ENCODE measurements at places on chromosomes 7 and 10.

- DNase-seq, result no peak
Observed at GRCh38 chr7:46318276-46318675, 397.2 kb upstream of the IGFBP3 start.

GRCh38 chr10:24751716-24752115 lies 28.0 kb upstream of the ARHGAP21 start:
- DNase-seq, result no peak

DNA sequence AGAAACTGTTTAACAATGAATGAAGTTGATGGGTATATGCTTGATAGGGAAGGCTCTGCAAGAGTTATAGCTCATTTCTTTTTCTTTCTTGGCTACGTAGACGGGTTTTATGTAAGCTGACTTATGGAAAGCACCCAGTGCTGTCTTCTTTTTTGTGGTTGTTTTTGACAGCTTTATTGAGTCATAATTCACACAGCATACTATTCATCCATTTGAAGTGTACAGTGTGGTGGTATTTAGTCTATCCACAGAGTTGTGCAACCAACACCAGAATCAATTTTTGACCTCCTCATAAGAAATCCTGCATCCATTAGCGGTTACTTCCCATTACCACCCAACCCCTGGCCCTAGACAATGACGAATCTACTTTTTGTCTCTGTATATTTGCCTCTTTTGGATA lies 240.6 kb upstream of the KIAA1217 start:
- DNase-seq, result no peak

DNA sequence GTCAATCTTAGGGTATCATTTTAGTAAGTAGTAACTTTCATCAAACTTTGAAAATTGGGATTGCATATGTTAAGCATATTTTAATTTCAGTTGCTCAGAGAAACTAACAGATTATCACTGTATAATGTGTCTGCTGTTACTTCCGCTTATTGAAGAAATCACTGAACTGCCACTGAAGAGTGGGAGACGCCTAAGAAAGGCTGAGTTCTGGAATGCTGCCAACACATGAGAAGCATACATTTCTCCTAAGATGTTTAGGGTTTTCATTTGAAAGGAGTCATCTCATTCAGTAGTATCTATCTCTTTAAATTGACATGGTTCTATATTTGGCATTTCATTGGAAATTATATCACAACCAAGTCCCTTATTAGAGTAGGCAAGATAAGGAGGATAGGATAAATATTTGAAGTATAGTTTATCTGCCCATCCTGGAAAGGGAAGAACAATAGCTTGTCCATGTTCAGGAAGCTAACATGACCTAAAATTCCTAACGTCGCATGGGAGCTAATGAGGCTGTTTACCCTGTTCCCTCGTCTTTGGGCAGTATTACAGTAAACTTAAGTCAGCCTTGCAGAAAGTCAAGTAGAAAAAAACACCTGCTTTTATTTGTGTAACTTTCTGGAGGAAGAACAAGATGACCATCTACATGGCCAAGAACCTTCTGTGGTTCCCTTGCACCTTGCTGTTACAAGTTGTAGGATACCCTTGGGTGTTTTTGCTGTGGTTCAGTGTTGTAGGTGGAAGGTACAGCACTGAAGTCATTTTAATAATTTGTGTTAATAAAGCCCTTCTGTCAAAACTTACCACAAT lies 67.3 kb downstream of the NHLRC2 start:
- no peak for DNase-seq

DNA sequence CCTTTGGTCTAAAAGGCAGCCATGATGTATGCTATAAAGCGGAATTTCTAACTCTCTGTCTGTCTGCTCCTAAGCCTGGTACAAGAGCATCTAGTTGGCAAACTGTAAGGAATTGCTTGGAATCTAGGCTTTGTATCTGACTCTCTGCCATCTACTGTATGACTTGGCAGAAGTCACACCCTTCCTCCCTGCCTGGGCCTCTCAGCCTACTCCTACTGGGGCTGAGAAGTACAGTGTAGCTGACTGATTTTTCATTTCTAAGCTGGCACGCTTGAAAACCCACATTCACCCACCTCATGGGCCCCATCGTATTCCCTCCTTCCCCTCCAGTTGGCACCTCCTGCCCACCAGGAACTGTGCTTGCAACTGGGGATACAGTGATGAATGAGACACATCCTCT lies 435.2 kb downstream of the PLXNA4 start:
- no peak for DNase-seq

DNA sequence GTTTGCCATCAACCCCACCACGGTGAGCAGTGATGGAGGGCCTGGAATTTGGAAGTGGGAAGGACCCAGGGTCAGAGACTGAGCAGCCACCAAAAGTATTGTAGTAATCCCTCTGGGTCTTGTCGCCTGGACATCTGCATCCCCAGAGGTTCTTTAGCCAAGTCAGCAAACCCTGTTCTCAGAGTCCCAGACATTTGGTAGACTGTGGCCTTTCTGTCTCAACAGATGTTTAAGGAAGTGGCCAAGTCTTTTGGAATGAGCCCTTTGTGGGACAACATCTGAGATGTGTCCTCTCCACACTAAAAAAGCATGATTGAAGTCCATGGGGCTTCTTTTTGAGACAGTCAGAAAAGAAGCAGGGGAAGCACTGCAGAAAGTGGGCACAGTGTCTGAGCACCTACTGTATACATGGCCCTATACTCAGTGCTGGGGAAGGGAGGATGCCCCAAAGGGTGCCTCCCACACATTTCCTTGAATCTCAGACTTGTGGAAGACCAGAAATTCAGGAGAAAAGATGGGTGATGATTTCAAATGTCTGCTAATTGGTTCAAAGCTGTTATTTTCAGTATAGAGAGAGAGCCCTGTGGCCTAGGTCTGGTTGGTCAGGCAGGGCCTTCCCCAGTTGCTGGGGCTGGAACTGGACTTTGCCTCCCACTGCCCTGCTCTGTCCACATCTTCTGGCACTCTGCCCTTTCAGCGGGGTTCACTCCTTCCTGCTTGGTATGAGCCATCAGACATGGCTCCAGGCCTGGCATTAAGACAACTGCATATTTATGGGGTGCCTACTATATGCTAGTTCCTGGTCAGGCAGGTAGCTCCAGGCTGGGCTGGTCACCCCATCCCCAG lies 26.5 kb upstream of the VSIR start:
- no peak for DNase-seq

DNA sequence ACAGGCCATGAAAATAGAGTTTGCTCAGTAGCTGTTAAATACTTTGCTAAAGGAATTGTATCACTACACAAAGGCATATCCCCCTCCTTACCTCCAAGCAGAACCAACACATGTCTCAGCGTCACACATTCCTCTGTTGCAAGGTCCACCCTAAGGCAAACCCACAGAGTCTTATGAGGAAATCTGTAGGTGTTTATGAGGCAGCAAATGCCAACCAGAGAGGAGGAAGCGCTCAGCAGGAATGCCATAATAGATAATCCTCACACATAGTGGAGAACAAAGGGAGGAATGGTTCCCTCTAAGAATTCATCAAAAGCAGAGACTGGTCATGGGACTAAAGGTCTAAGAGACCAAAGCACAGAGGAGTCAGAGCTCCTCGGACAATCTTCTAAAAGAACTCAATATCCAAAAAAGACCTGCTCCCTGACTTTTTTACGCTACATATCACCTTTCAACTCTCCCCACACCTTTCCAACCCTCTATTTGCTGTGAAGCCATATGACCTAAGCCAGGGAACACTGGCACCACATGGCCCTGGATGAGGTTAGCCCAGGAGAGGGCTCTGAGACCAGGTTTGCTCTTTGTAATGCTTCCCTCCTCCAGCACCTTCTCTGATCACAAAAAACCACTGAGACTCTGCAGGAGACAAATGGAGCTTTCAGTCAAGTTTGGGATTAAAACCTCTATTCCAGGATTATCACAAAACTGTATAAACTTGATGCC lies 7.3 kb downstream of the SLC25A13 start:
- no peak for DNase-seq

- DNase-seq, result no peak
Observed at GRCh38 chr10:50540826-50541122, 83.0 kb downstream of the SGMS1 start.

- DNase-seq, result no peak
Observed at GRCh38 chr7:43385309-43385680, 197.6 kb upstream of the STK17A start.

- no peak for DNase-seq
Observed at GRCh38 chr7:699476-700170, 26.9 kb upstream of the DNAAF5 start.

DNA sequence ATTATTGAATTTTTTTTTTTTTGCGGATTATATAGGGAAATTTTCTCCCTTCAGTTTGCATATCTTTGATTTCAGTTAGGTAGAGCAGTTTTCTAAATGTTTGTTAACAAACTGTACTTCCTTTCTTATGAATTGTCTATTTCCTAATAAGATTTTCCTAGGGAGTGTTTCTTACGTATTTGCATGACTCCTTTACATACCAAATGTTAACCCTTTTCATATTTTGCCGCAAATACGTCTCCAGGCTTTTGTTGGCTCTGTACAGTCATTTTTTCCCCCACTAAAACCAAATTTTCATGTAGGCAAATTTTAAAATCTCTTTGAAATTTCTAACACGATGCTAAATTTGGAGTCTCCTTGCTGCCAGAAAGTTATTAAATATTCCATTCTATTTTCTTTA lies 1.9 kb upstream of the FRAT2 start:
- no peak for DNase-seq

DNA sequence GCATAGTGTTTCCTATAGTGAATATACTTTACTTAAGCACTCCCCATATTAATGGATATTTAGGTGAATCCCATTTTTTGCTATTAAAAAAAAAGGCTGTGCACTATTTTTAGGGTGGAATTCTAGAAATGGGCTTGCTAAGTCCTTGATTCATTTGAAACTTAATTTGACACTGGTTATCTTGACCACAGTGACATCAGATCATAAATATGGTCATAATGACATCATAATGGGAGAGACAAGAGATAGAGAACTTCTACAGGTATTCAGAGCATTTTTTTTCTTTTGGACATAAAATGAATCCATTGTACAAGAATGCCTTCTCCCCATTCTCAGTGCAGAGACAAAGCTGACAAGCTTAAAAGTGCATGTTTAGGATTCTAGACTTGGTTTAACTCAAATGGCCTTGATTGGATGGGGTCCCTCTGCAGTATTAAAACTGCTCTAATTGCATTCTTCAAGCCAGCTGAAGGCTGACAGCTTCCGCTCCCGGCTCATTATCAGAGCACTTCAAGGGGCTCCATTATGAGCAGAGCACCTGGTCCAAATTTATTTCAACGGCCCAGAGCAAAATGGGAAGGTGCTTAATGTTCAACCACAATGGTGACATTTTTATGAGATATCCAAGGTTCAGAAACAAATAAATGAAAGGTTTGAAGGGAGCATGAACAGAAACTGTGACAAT lies 104.8 kb downstream of the JAZF1 start:
- DNase-seq, result no peak

DNA sequence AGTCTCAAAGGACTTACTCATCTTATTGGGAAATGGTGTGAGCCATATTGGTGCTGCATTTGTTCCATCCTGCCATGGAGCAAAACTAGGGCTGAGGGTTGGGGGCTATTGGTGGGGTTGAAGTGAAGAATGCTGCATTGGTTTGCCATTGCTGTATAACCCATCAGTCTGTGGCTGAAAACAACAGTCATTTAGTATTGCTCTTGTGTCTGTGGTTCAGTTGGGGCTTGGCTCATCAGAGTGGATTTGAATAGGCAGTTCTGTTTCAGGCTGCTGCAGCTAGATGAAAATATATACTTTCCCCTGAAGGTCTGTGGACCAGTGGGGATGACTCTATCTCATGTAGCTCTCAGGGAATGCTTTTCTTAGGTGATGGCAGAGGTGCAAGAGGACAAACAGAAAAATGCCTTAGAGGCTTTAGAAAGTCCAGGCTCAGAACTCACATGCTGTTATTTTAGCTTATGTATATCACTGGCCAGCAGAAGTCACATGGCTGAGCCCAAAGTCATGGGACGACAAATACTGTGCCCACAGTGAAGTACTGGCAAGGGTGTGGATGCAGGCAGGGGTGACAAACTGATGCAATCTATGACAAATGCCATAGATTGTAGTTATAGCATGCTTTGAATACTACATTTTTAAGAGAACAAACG lies 15.2 kb upstream of the EXOC6 start:
- DNase-seq, result no peak

- DNase-seq, result no peak
Observed at GRCh38 chr10:112896273-112896672, 53.8 kb upstream of the TCF7L2 start.

DNA sequence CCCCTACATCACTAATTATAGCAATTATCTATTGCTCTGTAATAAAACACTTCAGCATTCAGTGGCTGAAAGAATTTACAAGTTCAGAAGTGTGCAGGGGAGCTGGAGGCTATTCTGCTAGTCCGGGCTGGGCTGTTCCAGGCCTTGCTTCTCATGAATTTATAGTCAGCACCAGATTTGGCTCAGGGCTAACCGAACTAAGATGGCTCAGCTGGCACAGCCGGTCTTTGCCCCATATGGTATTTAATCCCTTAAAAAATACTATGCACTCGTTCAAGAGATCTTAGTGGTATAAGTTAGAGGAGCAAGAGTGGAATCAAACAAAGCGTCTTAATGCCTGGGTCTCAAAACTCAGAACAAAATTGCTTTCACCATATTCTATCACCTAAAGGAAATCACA lies 932.9 kb downstream of the XPNPEP1 start:
- DNase-seq, result no peak

DNA sequence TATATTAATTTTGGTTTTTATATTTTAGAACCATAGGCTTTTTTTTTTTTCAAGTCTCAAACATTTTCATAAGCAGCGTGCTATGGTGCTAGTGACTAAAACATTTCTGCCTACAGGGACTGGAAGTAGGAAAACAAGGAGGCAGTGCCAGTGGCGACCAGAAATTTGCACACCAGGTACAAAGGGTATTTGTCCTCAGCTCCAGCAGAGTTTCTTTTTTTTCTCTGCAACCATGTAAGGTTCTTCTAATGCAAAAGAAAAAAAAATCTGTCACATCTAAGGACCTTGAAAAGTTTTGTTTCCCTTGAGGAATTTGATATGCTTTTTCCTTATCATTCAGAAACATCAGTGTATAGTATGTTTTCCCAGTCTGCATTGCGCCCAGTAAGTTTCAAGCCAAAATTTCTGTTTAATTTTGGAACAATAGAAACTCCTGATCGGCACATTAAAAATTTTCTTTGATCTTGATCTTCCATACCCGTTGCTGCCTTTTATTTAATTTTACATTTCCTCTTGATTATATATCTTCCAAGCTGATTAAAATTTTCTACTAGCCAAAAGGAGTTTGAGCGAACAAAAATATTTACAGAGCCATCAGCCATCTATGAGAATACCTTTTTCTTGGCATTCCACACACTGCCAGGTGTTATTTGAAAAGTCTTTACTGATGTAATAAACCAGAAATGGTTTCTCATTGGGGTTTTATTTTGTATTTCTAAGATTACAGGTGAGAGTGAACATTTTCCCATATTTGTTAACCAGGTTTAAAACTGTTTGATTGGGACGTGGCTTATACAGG lies 956 bp upstream of the KLHDC10 start:
- DNase-seq, result no peak

DNA sequence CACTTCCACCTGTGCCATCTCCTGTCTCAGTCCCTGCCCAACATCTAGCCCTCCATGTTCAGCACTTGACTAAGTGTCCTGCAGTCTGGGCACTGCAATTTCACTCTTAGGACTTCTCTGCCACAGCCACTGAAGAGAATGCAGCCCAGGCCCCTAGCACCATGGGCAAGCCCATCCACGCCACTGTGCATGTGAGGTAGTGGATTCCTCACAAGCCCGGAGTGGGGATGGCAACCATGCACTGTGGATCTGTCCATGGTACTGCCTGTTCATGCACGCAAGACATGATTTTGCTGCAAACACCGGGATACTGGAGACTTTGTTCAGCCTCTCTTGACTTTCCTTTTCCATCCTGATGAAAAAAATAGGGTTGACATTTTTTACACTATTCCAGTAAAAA lies 12.3 kb downstream of the DDC start:
- DNase-seq, result no peak

Data from stimulated activated CD8-positive, alpha-beta memory T cell treated with anti-CD3 and anti-CD28 coated beads, Interleukin-4, amount 100 ng/mL, for 1 hour (primary cell).